T-helper 2 cell treated with Interferon-gamma antibody and Interleukin-4, amounts not matched to agents 5 μg/mL and 100 μg/mL, for 36 hours (primary cell): ENCODE measurements at places on chromosomes 12 and 14.
A peak's percentile ranks its signal among the peaks of the same experiment; 100 is the strongest.

DNA sequence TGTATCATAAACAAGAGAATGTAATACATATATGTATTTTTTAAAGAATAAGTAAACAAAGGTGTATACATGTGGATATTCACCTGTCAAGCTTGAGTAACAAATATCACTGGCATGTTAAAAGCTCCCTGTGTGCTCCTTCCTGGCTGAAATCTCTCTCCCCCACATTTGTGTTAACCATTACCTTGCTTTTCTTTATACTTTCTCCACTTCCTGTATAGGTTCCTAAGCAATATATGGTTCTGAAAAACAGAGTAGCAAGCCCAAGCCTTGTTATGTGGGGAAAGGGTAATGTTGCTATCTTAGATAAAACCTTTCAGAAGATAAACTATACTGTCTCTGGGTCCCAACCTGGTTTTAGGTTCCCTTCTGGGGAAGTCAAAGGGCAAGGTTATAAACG, 32.3 kb upstream of the TBC1D30 start:
- H3K36me3 ChIP-seq, result no peaks in the 10 kb centered on the region
- peaks cover 19% of the 10 kb centered on the region for H3K27me3 ChIP-seq
- DNase-seq, result no peak
- H3K4me1 ChIP-seq, result no peaks in the 10 kb centered on the region

GRCh38 chr14:81991998-81992397, 458.3 kb upstream of the SEL1L start:
- no peaks in the 10 kb centered on the region for H3K27me3 ChIP-seq
- no peak overlapping the region for H3K4me3 ChIP-seq
- no peaks in the 10 kb centered on the region for H3K4me1 ChIP-seq
- H3K27ac ChIP-seq, result no peak overlapping the region

GRCh38 chr12:25280082-25280481, 29.4 kb upstream of the KRAS start:
- H3K4me3 ChIP-seq, result peak overlapping the region; percentile 65
- no peak for DNase-seq
- H3K27me3 ChIP-seq, result peaks cover 4% of the 10 kb centered on the region
- H3K27ac ChIP-seq, result peak overlapping the region; percentile 72

DNA sequence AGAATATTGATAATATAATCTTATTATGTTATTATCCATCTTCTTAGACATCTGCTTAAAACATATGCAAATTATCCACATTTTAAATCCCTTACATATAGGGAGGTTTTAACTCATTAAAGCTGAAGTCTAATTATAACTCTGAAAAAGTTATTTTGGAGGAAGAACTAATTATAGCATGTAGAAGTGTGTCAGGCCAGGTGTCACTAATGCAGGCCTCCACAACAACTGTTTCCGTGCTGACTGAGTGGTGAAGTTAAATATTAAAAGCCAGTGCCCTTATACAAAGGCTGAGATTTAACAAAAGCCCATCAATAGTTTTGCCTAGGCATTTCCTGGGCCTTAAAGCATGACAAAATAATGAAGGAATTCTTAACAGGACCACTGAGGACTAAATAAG, 157.4 kb downstream of the LRRK2 start:
- H3K4me3 ChIP-seq, result no peak overlapping the region
- DNase-seq, result no peak
- H3K27ac ChIP-seq, result no peak overlapping the region
- no peaks in the 10 kb centered on the region for H3K4me1 ChIP-seq
- H3K27me3 ChIP-seq, result no peaks in the 10 kb centered on the region

GRCh38 chr14:98198385-98198784, 1073.6 kb downstream of the BCL11B start:
- peaks cover 13% of the 10 kb centered on the region for H3K36me3 ChIP-seq
- peak overlapping the region; percentile 58 for H3K27ac ChIP-seq
- H3K27me3 ChIP-seq, result no peaks in the 10 kb centered on the region
- DNase-seq, result no peak
- H3K4me3 ChIP-seq, result peak overlapping the region; percentile 64

DNA sequence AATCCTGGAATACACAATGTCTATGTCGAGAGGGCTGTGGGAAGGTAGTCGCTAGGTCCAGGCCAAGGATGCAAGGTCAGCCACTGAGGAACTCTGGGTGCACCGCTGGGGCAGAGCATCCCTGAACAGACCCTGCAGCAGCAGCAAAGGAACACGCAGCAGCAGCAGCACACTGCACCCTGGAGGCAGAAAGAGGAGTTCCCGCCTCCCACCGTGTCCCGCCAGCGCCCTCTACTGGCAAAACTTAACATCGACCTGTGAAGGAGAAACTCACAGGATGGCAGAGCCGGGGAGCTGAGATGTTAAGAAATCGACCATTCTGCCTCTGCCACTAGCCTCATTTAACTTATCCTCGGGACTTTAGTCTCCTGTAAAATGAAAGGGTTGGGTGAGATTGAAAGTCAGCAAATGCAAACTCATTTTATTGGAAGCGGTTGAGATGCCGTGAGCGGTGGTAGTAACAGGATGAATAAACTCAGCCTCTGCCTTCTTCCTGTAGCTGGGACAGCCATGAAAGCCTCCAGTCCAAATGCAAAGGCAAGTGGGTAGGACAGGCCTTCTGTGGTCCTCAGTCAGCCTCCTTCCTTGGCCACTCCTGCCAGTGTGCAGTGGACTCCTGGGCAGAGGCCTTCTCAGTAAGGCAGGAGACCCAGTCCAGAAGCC, 45.6 kb downstream of the STAB2 start:
- peak; percentile 66 for DNase-seq
- no peak overlapping the region for H3K4me3 ChIP-seq
- no peak overlapping the region for H3K27ac ChIP-seq
- H3K4me1 ChIP-seq, result no peaks in the 10 kb centered on the region

- peaks cover 10% of the 10 kb centered on the region for H3K27me3 ChIP-seq
- peaks cover 15% of the 10 kb centered on the region for H3K4me1 ChIP-seq
- H3K27ac ChIP-seq, result peak overlapping the region; percentile 67
These were observed 33.1 kb downstream of the FERMT2 start for GRCh38 chr14:52917735-52918134.

DNA sequence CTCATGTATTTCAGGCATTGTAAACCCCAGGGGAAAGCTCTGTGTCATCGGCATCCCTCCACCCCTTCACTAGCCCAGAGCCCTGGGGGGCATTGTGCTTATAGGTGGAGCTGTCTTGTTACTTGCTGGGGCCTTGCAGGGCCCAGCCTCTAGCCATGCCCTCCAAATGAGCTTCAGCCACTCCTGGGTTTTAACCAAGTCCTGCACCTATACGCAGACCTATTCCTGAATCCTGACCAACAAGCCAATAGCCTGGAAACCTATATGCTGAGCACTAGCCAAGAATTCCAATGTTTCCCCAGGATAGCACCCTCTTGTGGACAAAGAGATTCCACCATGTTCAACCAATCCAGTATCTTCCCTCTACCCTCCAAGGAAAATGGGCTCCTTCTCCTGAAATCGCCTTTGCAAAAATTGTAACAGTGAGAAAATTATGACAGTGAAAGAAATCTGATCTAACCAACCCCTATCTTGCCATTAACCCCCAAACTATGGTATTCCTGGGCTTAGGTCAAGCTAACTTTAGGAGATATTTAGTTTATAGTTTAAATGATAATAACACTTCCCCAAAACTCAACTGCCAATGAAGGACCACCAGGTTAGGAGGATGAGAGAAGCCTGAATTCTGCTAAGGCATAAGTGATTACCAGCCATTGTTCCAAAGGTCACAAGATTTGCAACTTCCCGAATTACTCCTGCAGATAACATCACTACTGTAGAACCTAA, 55.5 kb downstream of the TTC7B start:
- peaks cover 2% of the 10 kb centered on the region for H3K36me3 ChIP-seq
- no peak overlapping the region for H3K4me3 ChIP-seq
- H3K27ac ChIP-seq, result no peak overlapping the region
- peak; percentile 3 for DNase-seq

DNA sequence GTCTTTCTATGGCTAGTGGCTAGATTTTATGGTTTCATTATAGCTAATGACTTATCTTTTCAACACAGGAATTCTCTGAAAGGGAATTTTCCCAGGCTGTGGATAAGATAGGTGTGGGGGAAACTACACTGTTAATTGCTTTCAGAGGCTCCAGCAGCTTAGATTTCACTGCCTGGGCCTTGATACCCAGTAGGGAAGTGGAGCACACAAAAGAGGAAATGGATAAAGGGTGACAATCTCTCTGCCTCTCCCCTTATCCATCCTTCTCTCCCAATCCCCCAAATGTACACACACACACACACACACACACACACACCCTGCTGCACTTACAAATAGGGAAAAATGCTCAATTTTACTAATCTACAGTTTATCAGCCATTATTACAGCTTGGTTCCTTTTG, 19.1 kb downstream of the SIX4 start:
- H3K4me3 ChIP-seq, result no peak overlapping the region
- H3K36me3 ChIP-seq, result peaks cover 2% of the 10 kb centered on the region
- no peak overlapping the region for H3K27ac ChIP-seq
- no peak for DNase-seq

DNA sequence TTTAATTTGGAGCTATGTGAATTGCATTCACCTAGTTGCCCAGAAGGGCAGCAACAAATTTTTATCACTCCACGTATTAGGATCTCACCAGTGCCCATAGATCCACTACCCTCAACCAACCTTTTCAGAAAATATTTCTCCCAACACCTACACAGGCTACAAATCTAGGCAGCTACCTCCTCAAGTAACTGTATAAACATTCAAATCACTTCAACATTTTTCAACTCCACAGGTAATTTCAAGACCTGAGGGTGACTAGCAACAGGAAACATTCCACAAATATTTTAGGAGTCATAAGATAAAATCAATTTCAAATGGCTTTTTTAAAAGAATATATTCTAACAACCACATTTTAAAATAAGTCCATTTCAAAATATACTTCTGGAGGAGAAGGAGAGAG, 12.9 kb downstream of the PHLDA1 start:
- peak overlapping the region; percentile 69 for H3K27ac ChIP-seq
- DNase-seq, result no peak
- H3K27me3 ChIP-seq, result no peaks in the 10 kb centered on the region
- H3K4me3 ChIP-seq, result no peak overlapping the region
- H3K36me3 ChIP-seq, result peaks cover 5% of the 10 kb centered on the region
- H3K4me1 ChIP-seq, result peaks cover 50% of the 10 kb centered on the region

GRCh38 chr14:101207897-101208296, 304.4 kb upstream of the RTL1 start:
- H3K4me3 ChIP-seq, result no peak overlapping the region
- no peaks in the 10 kb centered on the region for H3K27me3 ChIP-seq
- H3K27ac ChIP-seq, result no peak overlapping the region
- no peaks in the 10 kb centered on the region for H3K36me3 ChIP-seq
- no peak for DNase-seq

- H3K4me1 ChIP-seq, result peaks cover 50% of the 10 kb centered on the region
- peak overlapping the region; percentile 41 for H3K4me3 ChIP-seq
- DNase-seq, result peak; percentile 78
- no peaks in the 10 kb centered on the region for H3K36me3 ChIP-seq
These were observed 112.3 kb upstream of the BCL2L14 start for GRCh38 chr12:11958221-11959091.

GRCh38 chr12:130253866-130254265, 83.8 kb upstream of the PIWIL1 start:
- H3K4me1 ChIP-seq, result no peaks in the 10 kb centered on the region
- H3K4me3 ChIP-seq, result no peak overlapping the region
- no peaks in the 10 kb centered on the region for H3K27me3 ChIP-seq
- no peaks in the 10 kb centered on the region for H3K36me3 ChIP-seq
- DNase-seq, result no peak
- no peak overlapping the region for H3K27ac ChIP-seq

DNA sequence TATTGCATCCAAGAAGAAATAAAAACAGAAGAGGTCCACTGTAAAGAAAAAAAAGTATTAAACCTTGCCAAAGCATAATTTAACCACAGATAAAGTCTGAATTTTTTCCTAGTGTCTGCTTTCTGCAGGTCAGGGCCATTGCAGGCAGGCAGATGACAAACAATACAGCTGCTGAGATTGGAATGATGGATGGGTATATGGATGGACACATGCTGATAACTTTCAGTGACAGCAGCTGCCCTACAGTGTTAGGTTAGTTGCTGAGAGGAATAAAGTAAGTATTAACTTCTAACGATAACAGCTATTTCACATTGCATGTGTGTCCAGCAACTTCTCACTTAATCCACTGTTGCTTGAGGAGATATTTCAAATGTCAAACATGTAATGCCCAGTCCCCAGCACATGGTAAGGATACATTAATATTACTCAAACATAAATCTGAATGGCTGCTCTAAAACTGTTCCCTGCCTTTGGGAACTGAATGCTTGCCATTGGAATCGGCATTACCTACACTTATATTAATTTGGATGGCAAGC, 515.3 kb downstream of the RMST start:
- H3K4me3 ChIP-seq, result no peak overlapping the region
- no peaks in the 10 kb centered on the region for H3K27me3 ChIP-seq
- H3K4me1 ChIP-seq, result no peaks in the 10 kb centered on the region
- DNase-seq, result no peak
- H3K36me3 ChIP-seq, result no peaks in the 10 kb centered on the region
- no peak overlapping the region for H3K27ac ChIP-seq

GRCh38 chr12:121446750-121447149, 46.8 kb downstream of the RNF34 start:
- H3K36me3 ChIP-seq, result peaks cover 20% of the 10 kb centered on the region
- no peak overlapping the region for H3K4me3 ChIP-seq
- no peak overlapping the region for H3K27ac ChIP-seq
- H3K4me1 ChIP-seq, result peaks cover 4% of the 10 kb centered on the region
- DNase-seq, result no peak

GRCh38 chr12:24047326-24047725, 97.9 kb upstream of the SOX5 start:
- no peak for DNase-seq
- no peak overlapping the region for H3K4me3 ChIP-seq

DNA sequence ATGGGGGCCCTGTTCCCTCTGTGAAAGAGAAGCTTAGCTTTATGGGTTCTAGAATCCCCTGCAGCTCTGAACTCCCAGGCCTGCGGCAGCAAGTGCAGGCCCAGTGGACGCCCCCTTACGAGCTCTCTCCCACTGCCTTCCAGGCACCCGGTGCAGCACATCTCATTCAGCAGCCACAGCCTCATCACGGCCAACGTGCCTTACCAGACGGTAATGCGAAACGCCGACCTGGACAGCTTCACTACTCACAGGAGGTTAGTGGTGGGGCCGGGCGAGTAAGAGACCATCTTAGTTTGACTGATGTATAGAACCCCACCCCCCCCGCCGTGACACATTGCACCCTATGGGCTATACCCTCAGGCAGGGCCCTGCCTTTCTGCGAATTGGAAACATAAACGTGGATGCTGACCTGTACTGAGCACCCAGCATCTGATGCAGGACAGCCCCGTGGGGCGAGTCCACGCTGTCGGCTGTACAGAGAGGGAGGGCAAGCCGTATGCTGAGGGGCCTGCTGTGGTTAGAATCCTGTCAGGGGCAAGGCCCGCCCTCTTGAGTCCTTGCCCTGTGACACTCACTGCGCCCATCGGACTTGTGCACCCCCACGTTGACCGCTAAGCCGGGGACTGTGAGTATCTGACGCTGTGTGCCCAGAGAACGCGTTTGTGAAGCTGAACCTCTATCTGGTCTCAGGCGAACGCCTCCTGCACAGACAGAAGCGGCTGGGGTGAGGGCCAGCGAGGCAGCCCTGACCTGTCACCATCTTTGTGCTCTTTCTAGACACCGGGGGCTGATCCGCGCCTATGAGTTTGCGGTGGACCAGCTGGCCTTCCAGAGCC, 71.7 kb downstream of the TESC start:
- H3K4me1 ChIP-seq, result no peaks in the 10 kb centered on the region
- H3K27me3 ChIP-seq, result peaks cover 3% of the 10 kb centered on the region
- no peak overlapping the region for H3K27ac ChIP-seq
- no peak for DNase-seq

- DNase-seq, result no peak
- H3K27me3 ChIP-seq, result peaks cover 19% of the 10 kb centered on the region
- H3K36me3 ChIP-seq, result peaks cover 2% of the 10 kb centered on the region
These were observed 25.2 kb upstream of the MANSC4 start for GRCh38 chr12:27805238-27805637.
